ENCODE measurements at places on chromosomes 5 and 9.

- no peak for DNase-seq
These were observed 14.7 kb downstream of the NDUFS6 start for GRCh38 chr5:1815881-1816292.

GRCh38 chr5:170896779-170897178 is 35.0 kb downstream of the RANBP17 start:
- DNase-seq = peak; percentile 14

DNA sequence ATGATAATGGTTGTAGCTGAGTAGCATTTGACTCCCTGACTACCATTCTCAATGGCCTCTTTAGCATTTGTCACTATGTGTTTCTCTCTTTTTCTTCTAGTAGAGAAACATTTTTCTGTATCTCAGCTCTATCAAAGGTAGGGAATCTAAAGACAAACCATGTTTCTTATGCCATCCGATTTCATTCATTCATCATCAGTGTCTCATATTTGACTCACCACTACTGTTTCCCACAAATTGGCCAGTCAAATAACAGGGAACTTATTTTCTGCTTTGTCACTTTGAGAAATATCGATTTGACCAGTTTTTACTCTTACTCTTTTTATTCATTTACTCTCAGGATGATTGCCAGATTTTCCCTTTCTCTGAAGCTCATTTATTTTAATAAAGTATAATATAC is 282.3 kb downstream of the TMEM167A start:
- no peak for DNase-seq

- peak; percentile 33 for DNase-seq
These were observed 141.8 kb downstream of the PAX5 start for GRCh38 chr9:36892279-36892678.

GRCh38 chr9:110446171-110446570 is 108.5 kb upstream of the TXNDC8 start:
- no peak for DNase-seq

DNA sequence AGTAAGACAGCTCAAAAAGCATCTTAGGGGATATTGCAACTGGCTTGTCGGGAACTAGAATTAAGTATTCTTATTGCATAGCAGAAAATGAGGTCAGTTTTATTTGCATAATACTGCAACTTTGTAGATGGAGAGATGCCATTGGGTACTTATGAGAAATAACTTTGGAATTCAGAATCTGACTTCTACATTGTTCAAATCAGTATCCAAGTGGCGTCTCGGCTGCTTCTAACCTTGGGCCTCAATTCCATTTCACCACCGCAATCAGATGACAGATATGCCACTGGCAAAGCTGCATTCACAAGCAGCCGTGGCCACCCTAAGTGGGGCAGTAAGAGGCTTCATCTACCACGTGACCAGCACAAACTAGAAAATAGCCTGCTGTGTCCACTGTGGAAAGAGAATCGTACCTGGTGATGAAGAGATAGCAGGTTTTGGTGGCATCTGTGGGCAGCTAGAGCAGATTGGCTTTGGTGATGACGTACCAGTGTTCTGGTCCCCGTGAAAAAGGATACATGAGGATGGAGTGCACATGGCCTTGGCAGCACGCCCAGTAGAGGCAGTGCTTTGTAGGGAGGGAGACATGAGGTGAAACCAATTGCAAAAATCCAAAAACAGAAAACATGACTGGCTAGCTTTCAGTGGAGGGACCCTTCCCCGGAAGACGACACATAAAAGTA is 116.6 kb downstream of the KLHL3 start:
- peak; percentile 67 for DNase-seq

GRCh38 chr9:37300620-37301019 is 121.9 kb upstream of the GRHPR start:
- DNase-seq = peak; percentile 13

GRCh38 chr9:81879501-81879916 is 48.7 kb upstream of the SPATA31D4 start:
- DNase-seq = no peak

DNA sequence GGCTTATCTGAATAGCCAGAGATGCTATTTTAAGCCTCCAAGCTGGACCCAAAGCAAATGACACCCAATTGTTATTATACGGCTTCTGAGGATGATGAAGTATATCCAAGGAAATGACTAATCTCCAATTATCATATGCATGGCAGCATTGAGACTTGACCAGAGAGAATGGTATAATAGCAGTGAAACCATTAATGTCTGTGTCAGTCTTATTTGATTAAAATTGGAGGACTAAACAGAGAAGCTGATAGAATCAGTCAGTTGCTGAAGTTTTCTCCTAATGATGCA is 200.5 kb downstream of the EFNA5 start:
- DNase-seq = peak; percentile 66

GRCh38 chr5:95274011-95274410 is 10.9 kb downstream of the MCTP1 start:
- no peak for DNase-seq

- DNase-seq = peak; percentile 66
These were observed 32.7 kb downstream of the ANXA2R start for GRCh38 chr5:43007246-43007910.

DNA sequence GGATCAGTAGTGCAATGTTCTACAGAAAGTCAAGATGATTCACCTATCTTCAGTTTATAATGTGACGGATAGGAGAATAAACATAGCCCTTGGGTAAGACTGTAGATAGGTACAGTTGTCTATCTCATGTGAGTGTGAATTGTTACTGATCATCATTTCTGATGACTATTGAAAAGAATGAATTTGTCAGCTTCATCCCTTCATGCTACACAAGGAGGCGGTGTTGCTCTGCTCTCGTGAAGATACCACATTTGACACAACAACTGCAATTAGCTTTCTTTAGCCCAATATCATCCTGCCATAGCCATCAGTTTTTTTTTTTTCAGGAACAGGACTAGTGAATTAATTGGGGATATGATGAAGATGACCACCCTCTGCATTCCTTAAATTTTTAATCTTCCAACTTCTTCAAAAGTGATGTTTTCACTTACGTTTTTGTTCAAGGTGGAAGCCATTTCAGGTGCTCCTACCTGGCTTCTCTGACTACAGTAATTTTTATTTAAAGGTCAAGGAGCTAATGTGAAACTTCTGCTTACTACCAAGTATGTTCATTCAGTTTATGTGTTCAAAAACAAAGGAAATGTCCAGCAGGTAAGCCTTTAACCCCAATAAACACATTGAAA is 152.9 kb upstream of the MOCS2 start:
- peak; percentile 3 for DNase-seq

DNA sequence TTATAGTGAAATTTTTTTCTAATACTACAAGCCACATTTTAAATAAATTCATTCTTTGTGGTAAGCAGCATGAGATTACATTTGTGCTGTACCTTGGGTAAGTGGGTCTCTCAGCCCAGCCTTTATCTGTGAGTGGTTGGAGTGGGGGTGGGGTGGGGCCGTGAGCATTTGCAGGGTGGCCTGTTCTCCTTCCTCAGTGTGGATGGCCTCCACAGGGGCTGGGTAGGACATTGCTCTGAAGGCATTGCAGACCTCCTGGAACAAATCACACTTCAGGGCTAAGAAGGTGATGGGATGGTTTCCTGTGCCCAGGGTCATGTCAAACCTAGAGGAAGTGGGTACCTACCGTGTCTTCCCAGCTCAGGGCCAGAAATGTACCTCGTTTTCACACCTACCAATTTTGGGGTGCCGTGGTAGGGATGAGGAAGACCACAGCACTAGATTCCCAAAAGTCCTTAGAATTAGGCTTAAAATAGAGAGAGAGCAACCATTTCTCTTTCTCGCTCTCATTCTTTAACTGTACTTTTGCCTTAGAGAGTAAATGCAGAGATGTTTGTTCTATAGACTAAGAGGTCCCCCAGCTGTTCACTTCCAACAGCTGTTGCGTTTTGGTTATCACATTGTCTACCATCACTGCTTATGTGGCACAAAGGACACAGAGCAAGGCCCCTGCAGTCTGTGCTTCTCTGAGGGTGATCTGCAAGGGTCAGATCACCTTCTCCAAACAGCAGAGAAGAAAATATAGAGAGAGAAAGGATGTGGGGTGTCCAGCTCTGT is 83.4 kb upstream of the CTSL start:
- DNase-seq = no peak

GRCh38 chr5:154309805-154310204 is 119.3 kb downstream of the GALNT10 start:
- DNase-seq = no peak

GRCh38 chr9:22105005-22105722 is 96.1 kb upstream of the CDKN2B start:
- DNase-seq = no peak

DNA sequence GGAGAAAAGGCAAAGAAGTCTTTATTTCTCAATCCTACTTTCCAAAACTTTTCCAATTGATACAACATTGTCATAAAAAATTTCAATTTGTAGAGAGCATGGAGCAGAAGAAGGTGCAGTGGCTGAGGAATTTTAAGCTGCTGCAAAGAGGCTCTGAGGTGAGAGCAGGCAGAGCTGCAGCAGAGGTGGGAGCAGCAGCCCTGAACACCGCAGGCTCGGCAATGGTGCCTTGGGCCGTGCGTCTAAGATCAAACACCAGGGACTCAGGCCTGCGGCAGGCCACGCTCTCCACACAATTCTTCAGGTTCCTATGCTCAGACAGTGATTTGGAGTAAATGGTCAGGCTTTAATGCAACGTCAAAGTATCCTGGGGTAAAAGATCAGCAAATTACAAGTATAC is 46.3 kb downstream of the SIL1 start:
- DNase-seq = no peak

DNA sequence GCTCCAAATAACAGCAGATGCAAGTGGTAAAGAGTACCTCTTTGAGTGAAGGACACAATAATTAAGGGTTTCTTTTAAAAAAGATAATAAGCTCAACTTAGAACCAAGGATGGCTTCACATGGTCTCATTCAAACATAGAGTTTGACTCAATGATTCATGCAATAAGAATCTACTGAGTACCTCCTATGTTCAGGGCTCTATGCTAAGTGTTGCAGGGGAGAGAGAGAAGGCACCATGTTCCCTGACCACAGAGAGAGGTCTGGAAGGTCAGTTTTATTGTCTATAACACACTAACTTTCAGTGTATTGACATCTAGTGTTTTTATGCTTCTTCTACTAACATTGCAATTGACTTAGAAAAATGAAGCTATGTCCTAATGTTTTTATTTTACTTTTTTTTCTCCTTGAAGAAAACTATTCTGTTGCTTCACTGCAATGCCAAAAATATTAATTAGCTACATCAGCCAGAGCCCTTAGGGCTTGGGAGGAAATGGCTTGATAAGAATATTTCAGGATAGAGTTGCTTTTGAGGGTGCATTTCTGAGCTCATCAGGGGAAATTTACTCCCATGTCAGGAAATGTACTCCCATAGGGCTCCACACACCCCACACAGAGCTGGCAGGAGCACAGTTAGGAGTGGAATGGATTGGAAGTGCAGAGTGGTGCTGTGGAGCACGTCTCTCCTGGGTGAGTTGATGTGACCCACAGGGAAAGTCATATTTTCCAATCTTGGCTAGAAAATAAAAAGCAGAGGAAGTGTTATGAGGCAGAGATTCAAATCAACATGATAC is 106.6 kb downstream of the PDE8B start:
- DNase-seq = peak; percentile 58
